ENCODE measurements at places on chromosomes 11 and 22.
A peak's percentile ranks its signal among the peaks of the same experiment; 100 is the strongest.

DNA sequence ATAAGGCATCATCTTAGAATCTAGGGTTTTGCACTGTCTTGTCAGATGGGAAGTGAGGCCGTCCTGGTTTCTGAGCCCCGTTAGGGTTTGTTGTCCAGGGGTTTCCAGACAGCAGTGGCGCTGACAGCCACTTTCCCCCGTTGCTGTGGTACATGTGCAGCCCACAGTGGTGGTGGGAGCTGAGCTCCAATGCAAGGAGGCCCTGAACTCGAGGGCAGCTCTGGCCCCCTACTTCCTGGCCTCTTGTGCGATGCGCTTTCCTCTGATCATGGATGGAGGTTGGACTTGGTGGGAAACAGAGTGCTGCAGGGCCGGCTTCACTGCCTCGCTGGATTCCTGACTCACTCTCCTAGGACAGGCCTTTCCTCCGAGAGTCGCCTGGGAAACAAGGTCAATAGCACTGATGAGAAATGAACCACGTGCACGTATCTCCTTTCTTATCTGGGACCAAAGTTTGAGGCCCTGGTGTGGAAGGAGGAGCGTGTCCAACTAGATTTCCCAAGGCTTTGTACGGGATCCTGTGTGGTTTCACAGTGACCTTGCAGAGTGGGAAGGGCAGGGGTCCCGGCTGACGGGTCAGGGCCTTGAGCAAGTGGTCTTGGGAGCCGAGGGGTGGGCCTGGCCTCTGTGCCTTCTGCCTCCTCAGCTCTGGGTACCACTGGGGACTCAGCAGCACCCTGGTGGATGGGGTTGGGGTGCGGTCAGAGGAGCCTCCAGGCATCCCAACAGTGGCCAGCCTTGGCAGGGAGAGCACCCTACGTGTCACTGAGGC lies 3.7 kb downstream of the PHRF1 start:
- DNase-seq, result no peak

GRCh38 chr22:23060612-23061400 lies 9.5 kb upstream of the GNAZ start:
- DNase-seq, result peak; percentile 14

- no peak for DNase-seq
These were observed 13.4 kb downstream of the DGCR2 start for GRCh38 chr22:19108807-19109197.

DNA sequence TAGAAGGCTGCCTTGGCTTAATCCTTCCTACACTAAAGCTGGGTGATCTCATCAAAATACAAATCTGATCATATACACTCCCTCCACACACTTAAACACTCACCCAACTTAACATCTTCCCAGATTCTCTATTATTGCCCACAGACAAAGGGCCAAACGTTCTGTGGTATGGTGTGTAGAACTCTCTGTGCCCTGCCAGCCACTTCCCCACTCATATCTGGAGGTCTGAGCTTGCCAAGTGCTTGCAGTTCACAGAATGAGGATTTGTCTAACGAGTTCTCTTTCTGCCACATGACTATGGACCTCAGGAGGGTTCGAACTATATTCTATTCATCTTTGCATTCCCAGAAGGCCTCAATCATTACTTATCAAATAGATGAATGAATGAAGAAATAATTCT lies 77.6 kb downstream of the MPPED2 start:
- no peak for DNase-seq

DNA sequence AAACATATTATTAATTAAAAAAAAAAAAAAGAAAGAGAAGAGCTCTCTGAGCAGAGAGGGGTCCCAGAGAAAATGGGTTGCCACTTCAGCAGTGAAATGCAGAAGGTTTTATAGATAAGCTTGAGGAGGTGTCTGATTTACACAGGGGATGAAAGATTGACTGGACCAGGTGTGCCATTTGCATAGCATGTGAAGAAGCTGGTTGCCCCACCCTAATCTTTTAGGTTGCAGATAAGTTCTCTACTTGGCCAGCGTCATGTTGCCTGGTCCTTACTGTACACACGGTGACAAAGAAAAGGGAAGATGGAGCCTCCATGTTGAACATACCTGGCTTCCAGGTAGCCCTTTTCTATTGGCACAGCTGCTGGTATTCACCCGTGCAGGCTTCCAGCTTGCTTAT lies 41.4 kb downstream of the MS4A2 start:
- DNase-seq, result no peak

- no peak for DNase-seq
These were observed 20.1 kb upstream of the FCHSD2 start for GRCh38 chr11:73162196-73162740.

- DNase-seq, result no peak
These were observed 200.9 kb downstream of the AASDHPPT start for GRCh38 chr11:106278391-106278790.

GRCh38 chr22:47147572-47147971 lies 385.1 kb downstream of the TBC1D22A start:
- no peak for DNase-seq

- DNase-seq, result no peak
These were observed 55.7 kb upstream of the EMID1 start for GRCh38 chr22:29149841-29150555.

DNA sequence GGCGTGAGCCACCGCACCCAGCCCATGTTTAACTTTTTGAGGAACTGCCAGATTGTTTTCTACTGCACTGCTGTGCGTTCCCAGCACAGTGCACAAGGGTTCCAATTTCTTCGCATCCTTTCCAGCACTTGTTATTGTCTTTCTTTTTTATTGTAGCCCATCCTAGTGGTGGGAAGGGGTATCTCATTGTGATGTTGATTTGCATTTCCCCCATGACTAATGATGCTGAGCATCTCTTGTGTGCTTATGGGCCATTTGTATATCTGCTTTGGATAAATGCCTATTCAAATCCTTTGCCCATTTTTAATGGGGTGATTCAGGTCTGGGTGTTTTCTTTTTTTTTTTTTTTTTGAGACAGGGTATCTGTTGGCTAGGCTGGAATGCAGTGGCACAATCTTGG lies 36.6 kb upstream of the SYT7 start:
- no peak for DNase-seq

GRCh38 chr11:122115524-122116379 lies at the start of gene BLID:
Gene BLID, minus strand, starts transcription at chr11:122116215. Its CDS starts 293 bp downstream, at chr11:122115922.
- DNase-seq, result no peak

DNA sequence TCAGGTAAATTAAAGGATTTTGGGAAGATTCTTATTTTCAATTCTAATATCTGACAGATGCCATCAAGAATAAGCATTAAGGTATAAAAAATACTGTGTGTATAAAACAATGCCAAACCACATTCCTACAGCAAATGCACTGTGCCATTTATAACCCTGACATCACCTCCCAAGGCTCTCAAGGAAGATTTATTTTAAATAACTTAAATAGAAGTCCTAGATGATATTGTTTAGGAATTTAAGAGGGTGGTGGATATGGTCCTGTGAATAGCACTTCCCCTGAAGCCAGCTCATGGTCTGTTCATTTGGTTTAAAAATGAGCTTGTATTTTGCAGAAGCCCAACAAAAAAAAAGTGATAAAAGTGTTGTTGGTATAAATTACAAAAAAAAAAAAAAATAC lies 32.1 kb downstream of the PPIL2 start:
- DNase-seq, result no peak

DNA sequence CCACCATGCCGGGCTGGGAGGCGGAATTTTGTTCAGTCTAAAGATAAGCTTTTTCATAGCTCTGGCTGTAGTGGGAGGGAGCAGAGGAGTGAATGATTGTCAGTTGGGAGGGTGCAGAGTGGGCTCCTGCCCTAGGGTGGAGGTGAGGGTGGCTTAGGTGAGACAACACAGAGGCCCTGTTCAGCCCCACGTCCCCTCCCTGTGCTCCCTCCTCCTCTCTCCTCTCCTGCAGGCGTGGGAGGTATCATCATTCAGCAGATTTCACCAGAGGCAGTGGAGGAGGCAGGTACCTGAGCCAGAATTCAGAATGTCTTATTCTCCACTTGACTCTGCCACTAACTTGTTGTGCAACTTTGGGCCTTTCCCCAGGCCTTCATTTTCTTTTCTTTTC lies 1.7 kb upstream of the THRSP start:
- no peak for DNase-seq

- no peak for DNase-seq
These were observed 438.5 kb upstream of the LRRC4C start for GRCh38 chr11:41897991-41898390.

GRCh38 chr11:1776331-1776851 lies 12.7 kb upstream of the CTSD start:
- no peak for DNase-seq

DNA sequence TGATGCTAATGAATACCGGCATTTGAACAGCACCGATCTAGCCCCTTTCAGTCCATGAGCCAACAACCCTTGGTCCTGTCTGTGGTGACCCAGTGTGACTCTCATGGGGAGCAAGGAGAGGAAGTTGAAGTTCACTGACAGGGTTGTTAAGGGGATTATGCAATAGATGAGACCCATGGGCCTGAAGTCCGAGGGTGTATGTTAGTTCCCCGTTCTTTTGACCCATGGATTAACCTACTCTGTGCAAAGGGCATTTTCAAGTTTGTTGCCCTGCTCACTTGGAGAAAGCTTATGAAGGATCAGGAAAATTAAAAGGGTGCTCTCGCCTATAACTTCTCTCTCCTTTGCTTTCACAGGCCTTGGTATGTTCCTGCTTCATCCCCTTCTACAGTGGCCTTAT lies 4.9 kb downstream of the PNPLA3 start:
- no peak for DNase-seq

DNA sequence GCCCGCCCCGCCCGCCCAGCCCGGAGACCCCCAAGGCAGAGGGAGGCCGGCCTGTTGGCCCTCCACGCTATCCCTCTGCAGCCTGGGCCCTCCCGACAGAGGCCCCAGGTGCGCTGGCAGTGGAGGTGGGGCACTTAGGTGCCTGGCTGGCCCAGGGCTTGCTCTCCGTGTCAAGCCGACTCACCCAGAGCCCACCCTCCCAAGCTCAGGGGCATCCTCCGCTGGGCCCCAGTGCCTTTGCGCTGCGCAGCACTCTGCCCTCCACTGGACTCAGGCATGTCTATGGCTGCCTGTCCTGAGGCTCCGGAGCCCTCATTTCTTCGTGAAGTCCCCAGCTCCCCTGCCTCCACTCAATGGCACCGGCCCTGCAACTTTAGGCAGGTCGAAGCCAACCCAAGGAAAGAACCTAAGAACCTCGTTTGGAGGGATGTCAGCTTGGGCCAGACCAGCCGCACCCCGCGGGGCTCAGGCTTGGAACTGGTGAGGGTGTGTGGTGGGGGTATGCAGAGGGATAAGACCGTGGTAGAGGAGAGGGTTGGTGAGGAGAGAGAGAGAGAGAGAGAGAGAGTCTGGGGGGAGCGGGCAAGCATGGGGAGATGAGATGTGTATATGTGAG lies 6.1 kb downstream of the SMIM45 start:
- no peak for DNase-seq

GRCh38 chr11:81515566-81515965 lies 1218.1 kb downstream of the FAM181B start:
- DNase-seq, result no peak

GRCh38 chr11:44008698-44009097 lies 39.1 kb upstream of the ACCSL start:
- no peak for DNase-seq

GRCh38 chr11:83437939-83438338 lies 151.8 kb upstream of the CCDC90B start:
- no peak for DNase-seq

DNA sequence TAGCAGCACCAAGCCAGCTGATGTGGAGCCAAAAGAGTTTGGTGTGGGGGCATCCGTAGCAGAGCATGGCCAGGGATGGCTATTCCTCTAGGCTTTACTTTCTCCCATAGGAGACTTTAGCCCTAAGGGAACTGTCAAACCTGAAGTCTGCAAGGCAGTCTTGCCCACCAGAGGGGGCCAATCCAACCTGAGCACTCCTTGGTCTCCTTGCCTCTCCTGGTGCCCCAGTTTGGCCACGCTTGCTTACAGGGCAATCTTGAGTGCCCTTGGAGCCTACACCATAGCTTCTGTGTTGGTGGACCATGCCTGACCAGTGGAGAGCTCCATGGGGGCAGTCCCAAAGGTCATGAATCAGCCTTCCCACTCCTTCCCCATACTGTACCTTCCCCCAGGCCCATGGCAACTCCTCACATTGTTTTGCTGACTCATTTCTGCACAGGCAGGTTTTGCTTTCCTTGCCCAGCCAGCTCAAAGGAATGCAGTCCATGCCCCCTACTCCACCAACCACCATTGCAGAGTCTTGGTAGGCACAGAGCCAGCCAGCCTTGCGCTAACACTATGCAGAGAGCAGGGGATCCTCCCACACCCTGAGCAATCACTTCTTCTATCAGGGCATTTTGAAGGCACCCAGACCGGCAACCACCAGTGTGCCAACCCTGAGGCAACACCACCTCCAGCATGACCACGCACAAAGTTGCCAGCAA lies 1421.2 kb upstream of the RAG2 start:
- DNase-seq, result no peak

GRCh38 chr22:42635531-42635930 lies 4.9 kb downstream of the ATP5MGL start:
- DNase-seq, result no peak

DNA sequence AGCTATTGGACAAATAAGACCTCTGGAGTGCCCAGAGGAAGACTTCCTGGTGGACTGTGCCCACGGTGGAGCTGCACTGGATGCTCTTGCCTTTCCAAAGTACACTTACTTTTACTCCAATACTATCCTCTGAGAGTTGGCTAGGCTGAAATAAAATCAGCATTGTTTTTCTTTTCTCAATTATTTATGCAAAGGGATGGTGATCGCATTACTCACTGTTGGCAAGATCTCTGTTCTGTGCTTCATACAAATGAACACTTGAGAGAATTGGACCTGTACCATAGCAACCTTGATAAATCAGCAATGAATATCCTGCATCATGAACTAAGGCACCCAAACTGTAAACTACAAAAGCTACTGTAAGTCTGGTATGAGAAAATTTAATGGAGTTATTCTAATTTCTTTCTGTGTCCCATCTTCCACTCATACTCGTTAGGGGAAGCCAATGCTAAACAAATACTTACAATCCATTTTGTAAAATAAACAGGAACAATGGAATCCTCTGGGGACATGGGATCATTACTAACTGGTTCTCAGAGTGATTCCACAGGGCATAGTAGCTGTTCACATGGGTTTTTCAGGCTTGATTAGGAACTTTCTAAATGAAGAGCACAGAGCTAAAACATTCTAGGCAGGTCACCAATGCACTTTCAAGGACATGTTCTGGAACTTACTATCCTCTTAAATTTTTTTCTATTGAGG lies 26.3 kb downstream of the NLRP14 start:
- no peak for DNase-seq
